Activated CD4-positive, alpha-beta T cell treated with anti-CD3 and anti-CD28 coated beads for 36 hours (primary cell): ENCODE measurements at places on chromosomes 16 and 17. TPM values are rescaled to one million over a fixed set of nuclear protein-coding genes. Genes with fewer than 3 reads are reported as not detected.

The PHOSPHO1 gene
- not detected for total RNA-seq

The NR1D1 gene
- total RNA-seq, result 5.4 TPM

The KRTAP4-5 gene
- not detected for total RNA-seq

The KRTAP1-5 gene
- not detected for total RNA-seq

The TEKT5 gene
- 0.27 TPM for total RNA-seq

The SEPTIN1 gene
- total RNA-seq, result 159 TPM

The ADCY7 gene
- 85.3 TPM for total RNA-seq
